ENCODE measurements at places on chromosomes 1 and 21. TPM values are rescaled to one million over a fixed set of nuclear protein-coding genes. Genes with fewer than 3 reads are reported as not detected.

SLFNL1 gene
- total RNA-seq, result 0.46 TPM

BOLA1 gene
- total RNA-seq, result 9.7 TPM

CCDC28B gene
- total RNA-seq, result 25.3 TPM

RAB25 gene
- total RNA-seq, result not detected

DYNLT5 gene
- total RNA-seq, result 4.2 TPM

GNG4 gene
- total RNA-seq, result not detected

OR10K2 gene
- total RNA-seq, result not detected

NTPCR gene
- 12.7 TPM for total RNA-seq

KRTAP19-3 gene
- total RNA-seq, result not detected

C21orf91 gene
- total RNA-seq, result 4.4 TPM

UQCRHL gene
- total RNA-seq, result 2.9 TPM

TTLL10 gene
- not detected for total RNA-seq

MMP23B gene
- 0.61 TPM for total RNA-seq

PODN gene
- total RNA-seq, result 0.65 TPM

CHRM3 gene
- total RNA-seq, result not detected

TFF1 gene
- total RNA-seq, result not detected

HPCA gene
- not detected for total RNA-seq

IL24 gene
- total RNA-seq, result 0.15 TPM

All from epithelial cell of umbilical artery (primary cell).